ENCODE measurements at places on chromosomes 7 and 10.

- no peak for DNase-seq
Observed at GRCh38 chr10:112859793-112860192, 90.3 kb upstream of the TCF7L2 start.

DNA sequence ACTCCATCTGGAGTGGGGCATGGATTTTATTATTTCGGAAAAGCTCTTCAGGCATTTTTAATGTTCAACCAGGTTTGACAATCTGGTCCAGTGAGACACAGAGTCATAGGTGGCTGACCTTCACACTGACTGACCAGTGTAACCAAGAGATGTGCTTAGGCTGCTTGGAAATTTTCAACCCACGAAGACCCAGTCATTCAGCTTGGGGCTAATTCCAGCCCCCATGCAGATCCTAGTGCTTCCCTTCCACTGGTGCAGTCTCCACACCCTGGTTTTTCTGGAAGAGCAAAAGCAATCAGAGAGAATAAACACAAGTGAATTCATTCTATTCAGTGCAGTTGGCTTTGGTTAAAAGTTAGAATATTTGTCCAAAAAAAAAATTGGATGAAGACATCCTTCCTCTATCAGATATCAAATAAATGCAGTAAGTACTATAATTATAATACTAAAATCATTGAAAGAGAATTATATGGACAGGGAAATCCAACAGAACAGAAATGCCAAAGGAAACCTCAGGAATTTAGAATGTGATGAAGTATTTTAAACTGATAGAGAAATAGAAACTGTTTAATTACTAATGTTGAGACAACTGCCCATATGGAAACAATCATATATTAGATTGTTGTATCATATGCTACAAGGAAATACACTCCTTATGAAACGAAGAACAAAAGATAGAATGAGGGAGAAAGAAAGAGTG, 178.0 kb downstream of the NPSR1 start:
- DNase-seq: peak; percentile 26

- peak; percentile 70 for DNase-seq
Observed at GRCh38 chr10:59337201-59337652, 25.1 kb downstream of the FAM13C start.

DNA sequence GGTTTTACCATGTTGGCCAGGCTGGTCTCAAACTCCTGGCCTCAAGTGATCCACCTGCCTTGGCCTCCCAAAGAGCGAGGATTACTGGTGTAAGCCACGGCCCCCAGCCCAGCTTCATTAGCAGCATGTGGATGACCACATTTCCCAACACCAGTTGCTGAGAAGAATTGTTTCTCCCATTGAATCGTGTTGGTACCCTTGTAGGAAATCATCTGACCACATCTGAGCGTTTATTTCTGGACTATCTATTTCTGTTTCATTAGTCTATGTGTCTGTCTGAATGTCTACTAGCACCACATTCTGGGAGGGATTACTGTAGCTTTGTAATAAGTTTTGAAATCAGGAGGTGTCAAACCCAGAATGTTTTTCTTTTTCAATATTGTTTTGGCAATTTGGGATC, 89.6 kb downstream of the LCOR start:
- DNase-seq: no peak

DNA sequence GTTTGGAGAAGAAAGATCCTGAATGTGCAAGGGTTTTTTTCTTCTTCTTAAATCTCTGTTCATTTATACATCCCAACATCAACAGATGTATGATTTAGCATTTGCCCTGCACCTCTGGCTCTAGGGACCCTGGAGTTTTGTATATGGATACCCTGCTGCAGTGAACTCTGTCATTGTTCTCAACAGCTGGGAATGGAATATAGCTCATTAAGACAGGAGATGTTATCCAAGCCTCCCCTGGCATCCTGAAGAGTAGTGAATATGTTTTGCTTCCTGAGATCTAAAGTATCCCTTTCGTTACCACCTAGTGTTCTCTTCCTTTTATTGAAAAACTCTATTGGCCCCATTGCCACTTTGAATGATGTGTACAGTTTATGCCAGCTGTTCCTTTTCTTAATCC, 275.9 kb downstream of the EXOC4 start:
- DNase-seq: no peak

GRCh38 chr10:70118196-70118595, 14.4 kb downstream of the AIFM2 start:
- no peak for DNase-seq

GRCh38 chr10:1056326-1057105, at the start of gene WDR37:
Gene WDR37, plus strand, starts transcription at chr10:1056385. Its CDS starts 15,771 bp downstream, at chr10:1072156.
- DNase-seq: peak; percentile 90

DNA sequence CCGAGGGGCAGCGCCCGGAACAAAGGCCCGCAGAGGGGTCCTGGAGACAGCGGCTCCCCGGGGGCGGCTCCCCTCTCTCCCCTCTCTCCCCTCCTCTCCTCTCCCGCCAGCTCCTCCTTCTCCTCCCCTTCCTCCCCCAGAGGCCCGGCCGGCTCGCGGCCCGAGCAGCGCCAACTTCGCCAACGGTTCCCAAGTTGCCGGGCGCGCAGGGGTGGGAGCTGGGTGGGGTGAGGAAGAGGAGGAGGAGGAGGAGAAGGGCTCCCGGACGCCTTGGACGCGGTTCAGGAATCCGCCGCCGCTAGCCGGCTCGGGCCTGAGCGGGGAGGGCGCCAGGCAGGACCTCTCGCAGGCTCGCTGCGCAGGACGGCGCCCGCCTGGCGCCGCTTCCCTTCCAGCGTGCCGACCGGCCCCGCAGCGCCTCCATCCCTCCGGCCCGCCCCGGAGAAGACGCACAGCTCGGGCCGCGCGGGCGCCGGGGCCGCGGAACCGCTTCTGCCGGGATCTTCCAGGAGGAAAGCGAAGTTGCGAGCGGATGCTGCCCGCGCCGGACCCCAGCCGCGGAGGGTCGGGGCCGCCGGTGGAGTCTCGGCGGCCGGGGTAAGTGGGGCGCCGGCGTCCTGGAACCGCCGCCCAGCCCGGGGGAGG, at the start of gene CHST3:
Gene CHST3 (plus strand): TSS at position 298 of the 645 bp plus-strand sequence. CDS start 41,448 bp downstream, outside the sequence.
- DNase-seq: peak; percentile 75

GRCh38 chr10:101837748-101838147, 5.9 kb downstream of the KCNIP2 start:
- no peak for DNase-seq

DNA sequence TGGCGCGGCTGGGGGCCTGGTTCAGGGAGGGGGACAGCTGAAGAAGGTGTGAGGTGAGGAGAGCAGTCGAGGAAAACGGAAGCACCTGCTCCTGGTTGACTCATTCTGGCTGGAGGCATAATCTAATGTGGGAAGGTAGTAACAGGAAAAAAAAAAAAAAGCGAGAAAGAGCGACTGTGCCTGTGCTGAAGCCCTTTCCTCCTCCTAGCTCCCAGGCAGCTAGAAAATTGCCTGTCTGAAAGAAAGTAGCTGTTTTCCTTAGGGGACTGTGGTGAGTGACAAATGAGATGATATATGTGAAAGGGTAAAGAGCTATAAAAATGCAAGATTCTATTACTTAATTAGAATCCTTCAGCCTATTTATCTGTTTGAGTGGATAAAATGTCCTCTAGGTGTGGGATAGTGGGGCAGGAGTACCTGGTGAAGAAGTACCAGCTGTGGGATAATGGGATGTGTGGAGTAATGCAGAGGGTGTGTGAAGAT, 4.9 kb upstream of the MEST start:
- no peak for DNase-seq

GRCh38 chr10:75431180-75432111, at the start of gene LRMDA:
Gene LRMDA, plus strand, starts transcription at chr10:75431624.
- DNase-seq: no peak

DNA sequence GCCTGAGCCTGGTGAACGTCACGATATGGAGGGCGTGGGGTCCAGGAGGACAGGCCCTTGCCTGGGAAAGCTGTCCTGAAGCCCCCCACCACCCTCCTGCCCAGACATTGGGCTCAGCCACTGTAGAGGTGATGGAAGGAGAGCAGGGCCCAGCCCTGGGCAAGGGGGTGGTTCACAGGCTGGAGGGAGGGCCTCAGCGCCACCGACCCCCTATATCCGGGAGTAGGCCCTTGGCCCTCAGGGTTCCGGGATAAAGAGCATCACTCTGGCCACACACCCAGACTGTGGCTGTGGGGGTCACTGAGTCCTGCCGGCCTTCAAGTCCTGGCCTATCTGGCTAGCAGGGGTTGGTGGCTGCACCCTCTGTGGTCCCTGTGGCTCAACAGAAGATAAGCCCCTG, 55.3 kb upstream of the GTF2IRD1 start:
- DNase-seq: peak; percentile 46

DNA sequence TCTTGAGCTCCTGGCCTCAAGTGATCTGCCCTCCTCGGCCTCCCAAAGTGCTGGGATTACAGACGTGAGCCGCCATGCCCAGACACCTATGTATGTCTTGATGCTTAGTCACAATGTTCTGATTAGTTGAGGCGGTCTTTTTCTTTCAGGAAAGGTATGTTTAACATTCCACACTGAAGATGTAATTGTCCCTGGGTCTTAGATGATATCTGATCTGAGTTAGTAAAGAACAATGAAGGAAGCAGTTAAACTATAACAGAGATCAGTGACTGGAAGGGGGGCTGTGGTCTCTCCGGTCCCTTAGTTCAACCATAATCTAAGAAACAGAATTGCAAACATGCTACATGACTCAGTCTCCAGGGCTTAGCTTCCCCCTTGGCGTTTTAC, 31.5 kb upstream of the SH2D4B start:
- peak; percentile 89 for DNase-seq

GRCh38 chr7:29077854-29078253, 68.5 kb downstream of the CPVL start:
- no peak for DNase-seq

GRCh38 chr7:142942746-142943145, 3.5 kb downstream of the LLCFC1 start:
- no peak for DNase-seq

GRCh38 chr7:44094883-44095592, 9.1 kb upstream of the AEBP1 start:
- no peak for DNase-seq

DNA sequence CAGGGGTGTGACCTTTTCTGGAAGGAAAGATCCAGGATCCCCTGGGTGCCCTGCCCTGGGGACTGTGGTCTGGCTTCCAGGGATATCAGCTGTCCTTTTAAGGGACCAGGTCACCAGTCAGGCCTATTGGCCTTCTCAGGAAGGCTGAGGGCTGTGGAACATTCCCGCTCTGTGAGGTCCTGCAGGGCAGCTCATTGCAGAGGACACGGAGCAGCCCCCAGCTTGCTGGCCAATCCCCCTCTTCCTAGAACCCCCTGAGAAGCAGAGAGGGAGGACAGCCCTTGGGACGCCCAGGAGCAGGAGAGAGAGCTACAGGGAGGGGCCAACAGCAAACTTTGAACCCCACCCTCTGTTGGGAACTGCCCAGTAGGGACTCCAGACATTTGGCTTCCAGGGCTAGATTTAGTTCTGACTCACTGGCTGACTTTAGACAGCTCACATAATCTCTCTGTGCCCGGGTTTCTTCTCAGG, 67.9 kb upstream of the COL13A1 start:
- DNase-seq: no peak

DNA sequence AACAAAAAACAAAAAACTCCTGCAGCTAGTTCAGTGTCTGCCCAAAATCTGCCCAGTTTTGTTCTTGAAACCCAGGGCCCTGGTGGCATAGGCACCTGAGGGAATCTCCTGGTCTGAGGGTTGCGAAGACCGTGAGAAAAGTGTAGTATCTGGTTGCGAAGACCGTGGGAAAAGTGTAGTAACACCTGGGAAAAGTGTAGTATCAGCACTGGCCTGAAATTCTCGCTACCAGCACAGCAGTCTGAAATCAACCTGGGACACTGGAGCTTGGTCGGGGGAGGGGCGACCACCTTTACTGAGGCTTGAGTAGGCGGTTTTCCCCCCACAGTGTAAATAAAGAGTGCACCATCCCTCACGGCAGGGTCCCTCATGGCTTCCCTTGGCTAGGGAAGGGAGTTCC, 82.5 kb upstream of the SP4 start:
- no peak for DNase-seq

GRCh38 chr10:113617086-113617485, 46.8 kb downstream of the NRAP start:
- no peak for DNase-seq

DNA sequence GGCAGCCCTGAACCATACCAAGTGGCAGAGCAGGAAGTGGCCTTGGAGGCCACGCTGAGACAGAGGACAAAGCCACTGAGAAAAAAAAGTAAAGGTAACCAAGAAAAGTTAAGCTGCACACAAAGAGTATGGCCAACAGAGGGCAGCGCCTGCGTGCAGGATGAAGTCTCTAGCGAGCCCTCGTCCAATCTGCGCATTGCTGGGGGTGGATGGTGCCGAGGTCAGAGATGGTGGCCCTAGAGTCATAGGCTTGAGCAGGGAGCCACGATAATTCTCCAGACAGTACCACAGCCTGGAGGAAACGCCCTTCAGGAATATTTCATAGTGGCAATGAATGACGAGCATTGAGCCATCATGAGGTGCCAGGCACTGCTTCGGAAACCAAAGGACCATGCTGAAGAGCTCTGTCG, 9.7 kb downstream of the ATP6V0E2 start:
- peak; percentile 84 for DNase-seq

DNA sequence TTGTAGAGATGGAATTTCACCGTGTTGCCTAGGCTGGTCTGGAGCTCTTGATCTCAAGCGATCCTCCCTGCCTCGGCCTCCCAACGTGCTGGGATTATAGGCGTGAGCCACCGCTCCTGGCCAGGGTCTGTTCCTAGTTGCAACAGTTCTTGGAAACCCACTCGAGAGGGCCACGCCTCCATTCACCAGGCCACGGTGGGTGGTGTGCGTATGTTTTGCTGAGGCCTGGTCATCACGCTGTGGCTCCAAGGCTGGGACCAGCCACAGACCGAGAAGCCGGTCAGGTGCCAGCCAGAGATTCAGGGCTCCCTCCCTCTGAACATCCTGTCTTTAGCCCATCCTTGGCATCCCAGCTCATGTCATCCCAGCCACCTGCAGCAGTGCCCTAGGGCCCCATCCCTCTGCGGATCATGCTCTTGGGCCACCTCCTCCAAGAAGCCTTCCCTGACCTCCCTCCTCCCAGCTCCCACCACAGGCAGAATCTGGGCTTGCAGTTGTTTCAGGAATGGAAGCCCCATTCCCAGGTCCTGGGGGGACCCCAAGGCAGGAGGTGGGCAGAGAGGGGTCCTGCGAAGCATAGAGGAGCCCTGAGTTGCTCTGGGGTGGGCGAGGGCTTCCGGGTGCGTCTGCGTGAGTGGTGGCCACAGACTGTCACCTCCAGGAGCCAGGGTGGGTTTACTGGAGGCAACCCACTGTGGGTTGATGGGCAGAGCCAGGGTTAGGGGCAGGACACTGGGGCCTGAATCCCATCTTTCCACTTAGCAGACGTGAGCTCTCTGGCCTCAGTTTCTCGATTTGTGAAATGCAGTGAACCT, 5.2 kb downstream of the LAT2 start:
- no peak for DNase-seq

DNA sequence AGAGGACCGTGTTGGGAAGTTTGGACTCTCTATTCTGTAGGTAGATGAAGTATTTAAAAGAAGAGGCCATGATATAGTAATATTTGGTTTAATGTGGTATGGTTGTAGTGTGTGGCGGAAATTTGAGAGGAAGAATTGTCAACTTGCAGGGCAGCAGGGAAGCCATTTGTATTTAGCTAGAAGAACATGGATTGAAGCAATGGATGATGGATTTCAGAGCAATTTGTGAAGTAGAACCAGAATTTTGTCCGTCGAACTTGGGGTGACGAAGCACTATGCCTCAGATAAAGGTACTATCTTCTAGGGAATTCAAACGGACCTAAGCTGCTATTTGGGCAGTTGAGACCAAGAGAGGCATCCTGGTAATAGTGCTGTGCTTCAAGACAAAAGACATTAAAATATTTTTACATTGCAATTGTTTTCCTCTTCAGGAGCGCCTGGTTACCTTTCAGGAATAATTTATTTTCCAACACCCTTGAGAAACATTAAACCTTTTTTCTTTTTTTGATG, 615 bp upstream of the WBP1L start:
- no peak for DNase-seq

GRCh38 chr10:3398825-3399646, 226.5 kb upstream of the PITRM1 start:
- peak; percentile 90 for DNase-seq

Data from islet precursor cell (in vitro differentiated cells).